ENCODE measurements at places on chromosomes 1 and 21.

GRCh38 chr21:46135782-46136395 is 19.5 kb downstream of the FTCD start:
- DNase-seq: no peak

DNA sequence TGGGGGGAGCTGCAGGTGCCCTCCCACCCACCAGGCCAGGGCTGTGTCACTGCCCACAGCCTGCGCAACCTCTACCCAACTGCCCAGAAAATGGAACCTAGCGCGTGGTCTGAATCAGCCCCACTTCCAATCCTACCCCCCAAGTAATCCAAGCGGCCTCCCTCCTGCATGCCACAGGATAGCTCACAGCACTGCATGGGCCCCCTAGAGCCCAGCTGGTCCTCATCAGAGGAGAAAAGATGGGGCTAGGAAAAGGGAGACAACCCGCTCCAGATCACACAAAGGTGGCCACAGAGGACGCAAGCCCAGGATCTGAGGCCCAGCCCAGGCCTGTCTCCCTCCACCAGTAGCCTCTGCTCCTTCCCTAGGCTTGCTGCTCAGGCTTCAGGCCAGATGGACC is 6.2 kb downstream of the ADGRB2 start:
- DNase-seq: no peak

DNA sequence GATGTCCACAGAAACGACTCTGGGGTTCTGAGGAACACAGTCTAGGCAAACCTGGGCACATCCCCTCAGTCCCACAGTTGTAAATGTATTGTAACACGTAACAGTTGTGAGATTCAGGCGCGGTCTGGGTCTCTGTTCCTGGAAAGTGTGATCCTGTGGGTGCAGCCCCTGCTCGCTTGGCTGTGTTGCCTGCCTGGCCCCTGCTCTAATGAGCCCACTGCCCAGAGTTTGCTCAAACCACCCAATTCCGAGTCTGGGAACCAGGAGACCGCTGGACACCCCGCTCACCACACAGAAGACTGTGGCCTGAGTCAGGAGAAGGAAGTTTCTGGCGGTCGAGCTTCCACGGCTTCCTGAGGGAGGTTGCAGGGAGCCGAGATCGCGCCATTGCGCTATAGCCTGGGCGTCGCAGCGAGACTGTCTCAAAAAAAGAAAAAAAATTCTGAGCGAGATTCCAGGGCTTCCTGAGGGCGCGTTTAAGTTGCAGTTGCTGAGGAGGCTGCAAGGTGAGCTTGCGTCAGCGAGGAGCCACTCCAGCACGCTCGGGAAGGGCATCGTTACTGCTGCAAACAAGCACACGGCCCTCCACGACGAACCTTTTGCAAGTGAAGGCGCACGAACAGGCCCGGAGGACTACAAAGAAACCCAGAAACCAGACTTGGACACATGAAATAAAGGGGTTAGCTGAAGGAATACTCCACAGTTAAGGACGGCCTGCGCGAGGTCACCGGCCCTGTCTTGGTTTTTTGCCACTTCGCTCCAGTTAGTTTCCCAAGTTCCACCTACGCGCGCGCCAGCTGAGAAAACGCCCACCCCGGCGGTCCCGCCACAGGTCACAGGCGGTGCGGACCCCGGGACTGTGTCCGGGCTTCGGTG is 1.1 kb downstream of the C21orf58 start:
- DNase-seq: no peak

DNA sequence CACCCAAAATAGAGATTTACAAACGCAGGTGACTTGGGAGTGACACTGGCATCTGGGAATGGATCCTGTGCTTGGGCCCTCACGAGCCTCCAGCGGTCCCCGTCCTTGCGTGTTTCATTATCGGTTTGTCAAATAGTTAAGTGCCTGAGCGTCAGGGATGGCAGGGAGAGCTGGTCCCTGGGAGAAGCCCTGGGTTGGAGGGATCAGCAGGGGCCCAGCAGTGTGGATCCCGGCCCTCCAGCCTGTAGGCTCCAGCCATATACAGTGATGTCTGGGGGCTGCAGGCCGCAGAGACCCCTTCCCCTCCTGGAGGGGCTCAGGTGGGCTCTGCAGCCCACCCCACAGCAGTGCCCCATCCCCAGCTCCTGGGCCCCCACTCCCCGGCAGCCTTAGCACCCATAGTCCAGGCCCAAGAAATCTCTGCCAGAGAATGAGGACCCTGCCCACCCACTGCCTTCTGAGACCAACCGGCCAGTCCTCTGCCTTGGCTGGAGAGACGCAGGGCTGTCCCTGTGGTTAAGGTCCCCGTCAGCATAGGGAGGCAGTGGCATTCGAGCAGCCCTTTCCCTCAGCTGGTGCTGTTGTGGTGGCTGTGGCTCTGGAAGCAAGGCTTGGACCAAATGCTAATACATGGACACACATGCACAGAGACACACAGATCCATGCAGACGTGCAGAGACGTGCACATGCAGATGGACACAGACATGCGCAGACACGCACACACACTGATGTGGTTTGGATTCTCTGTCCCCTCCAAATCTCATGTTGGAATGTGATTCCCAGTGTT is 2.4 kb upstream of the SLC19A1 start:
- no peak for DNase-seq

- no peak for DNase-seq
Measured at GRCh38 chr1:36717431-36717830, 234.7 kb upstream of the CSF3R start.

GRCh38 chr1:162470216-162470615 is 27.4 kb upstream of the UHMK1 start:
- DNase-seq: no peak

GRCh38 chr21:21907271-21907670 is 909.1 kb downstream of the NCAM2 start:
- DNase-seq: no peak

DNA sequence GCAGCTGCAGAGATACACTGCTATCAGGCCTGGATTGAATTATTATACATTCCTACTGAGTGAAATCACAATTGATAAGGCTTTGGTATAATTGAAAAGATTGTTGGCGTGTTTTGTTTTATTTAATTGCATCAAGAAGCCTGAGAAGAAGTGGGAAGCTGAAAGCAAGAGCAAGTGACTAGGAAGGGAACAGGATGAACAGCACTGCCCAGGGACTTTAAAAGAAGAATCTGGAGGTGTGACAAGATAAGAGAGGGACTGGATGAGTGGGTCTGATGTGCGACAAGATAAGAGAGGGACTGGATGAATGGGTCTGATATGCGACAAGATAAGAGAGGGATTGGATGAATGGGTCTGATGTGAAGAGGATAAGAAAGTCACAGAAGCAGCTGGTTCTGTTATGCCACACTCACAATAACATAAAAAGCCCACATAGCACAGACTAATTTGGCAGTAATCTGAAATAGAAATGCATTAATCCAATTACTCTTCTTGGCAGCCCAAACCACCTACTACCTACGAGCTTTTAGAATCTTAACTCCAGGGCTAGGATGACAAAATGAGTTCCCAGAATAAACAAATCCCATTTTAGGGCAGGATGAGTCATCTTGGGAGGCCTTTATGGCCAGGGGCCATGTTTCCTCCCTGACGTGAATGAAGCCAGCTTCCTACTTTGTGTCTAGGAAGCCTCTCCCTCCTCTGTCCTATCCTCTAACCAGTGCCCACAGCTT is 129.7 kb downstream of the DUSP10 start:
- DNase-seq: no peak

GRCh38 chr1:187390215-187390818 is 561.6 kb downstream of the PLA2G4A start:
- no peak for DNase-seq

DNA sequence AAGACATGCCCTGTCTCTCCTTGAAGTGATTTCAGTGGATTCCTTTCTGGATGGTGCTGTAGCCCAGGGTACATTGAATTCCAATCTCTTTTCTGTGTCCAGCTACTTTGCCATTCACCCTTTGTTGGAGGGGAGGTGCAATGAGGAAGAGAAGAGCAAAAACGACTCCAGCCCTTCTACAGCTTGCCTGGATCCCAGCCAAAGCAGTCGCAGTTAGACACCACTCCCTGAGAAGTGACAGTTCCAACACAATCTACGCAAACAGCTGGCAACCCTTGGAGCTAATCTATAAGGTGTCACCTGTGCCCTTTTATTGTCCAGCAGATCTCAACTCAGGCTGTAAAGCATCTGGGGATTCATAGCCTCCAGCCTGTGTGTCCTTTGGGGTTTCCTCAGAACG is 4.6 kb downstream of the CD244 start:
- no peak for DNase-seq

DNA sequence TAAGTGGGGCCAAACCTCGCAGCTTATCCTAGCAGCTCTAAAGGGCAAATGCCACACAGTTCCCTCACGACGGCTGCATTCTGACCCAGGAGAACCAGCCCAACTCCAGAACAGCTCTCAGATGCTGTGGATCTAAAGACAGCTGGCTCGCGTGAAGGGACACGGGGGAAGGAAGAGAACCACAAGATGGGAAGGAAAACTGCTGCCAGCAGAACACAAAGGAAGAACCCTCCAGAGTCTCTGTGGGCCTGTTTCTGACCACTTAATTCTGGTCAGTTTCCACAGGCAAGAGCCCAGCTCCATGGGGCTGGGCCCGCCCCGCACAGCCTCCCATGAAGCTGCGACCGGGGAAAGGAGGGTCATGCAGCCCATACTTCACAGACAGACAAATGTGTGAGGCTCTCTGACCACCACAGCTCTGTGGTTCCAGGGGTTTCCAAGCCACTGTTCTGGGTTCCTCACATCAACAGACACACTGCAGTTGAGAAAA is 61.1 kb downstream of the SLC45A1 start:
- no peak for DNase-seq

- no peak for DNase-seq
Measured at GRCh38 chr21:37514038-37514667, 147.6 kb downstream of the DYRK1A start.

All from stimulated activated CD4-positive, alpha-beta T cell treated with anti-CD3 and anti-CD28 coated beads, Interleukin-12 subunit alpha, Interleukin-12 subunit beta, amount 100 ng/mL, for 48 hours (primary cell).